Suprapubic skin (tissue), 4 donors: ENCODE measurements at places on chromosomes 16 and 17. TPM values are rescaled to one million over a fixed set of nuclear protein-coding genes. Genes with fewer than 3 reads are reported as not detected.

DNA sequence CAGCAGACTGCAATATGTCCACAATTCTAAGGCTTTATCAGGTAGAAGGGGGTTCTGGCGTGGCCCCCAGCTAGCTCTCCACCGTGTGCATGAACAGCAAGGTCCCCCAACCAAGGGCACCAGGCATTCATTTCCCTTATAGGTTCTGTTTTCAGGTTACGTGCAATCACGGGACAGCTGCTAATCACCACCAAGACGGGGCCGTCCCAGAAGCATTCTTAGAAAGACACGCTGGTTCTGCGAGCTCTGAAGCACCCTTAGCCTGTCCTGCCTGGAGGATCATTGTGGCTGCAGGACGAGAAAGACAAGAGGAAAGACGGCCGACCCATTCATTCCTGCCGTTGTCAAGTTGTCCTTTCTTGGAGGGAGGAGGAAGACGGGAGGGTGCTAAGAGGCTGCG lies 302.9 kb downstream of the SOX9 start:
- no peaks in the 10 kb centered on the region for H3K36me3 ChIP-seq
- H3K27me3 ChIP-seq: no peaks in the 10 kb centered on the region
- H3K4me3 ChIP-seq: no peak overlapping the region
- no peak overlapping the region for H3K27ac ChIP-seq
- no peak for DNase-seq

- H3K27me3 ChIP-seq: no peaks in the 10 kb centered on the region
- no peak for DNase-seq
- peak overlapping the region; percentile 31 for H3K27ac ChIP-seq
- no peaks in the 10 kb centered on the region for H3K4me1 ChIP-seq
- no peaks in the 10 kb centered on the region for H3K36me3 ChIP-seq
- no peak overlapping the region for H3K4me3 ChIP-seq
Observed at GRCh38 chr17:8922451-8922850, 43.1 kb downstream of the PIK3R5 start.

DNA sequence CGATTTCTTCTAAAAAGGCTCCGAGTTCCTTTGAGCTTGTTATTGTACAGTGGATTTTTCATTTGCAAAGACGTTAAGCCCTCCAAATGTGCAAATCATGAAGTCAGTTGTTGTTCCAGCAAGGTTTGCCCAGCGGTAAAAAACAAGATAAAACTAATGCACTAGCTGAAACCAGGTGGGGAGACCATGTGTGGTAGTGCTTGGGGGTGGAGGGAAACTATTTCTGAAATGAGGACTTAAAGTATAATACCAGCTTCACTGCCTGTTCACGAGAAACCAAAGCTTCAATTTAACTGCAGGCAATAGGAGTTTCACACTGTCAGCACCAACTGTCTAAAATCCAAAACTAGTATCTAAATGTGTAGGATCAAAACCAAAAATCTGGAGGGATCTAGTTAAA lies 22.3 kb downstream of the SMARCE1 start:
- H3K27ac ChIP-seq: no peak overlapping the region
- H3K4me3 ChIP-seq: no peak overlapping the region
- DNase-seq: no peak
- peaks cover 28% of the 10 kb centered on the region for H3K36me3 ChIP-seq
- H3K4me1 ChIP-seq: peaks cover 10% of the 10 kb centered on the region
- H3K27me3 ChIP-seq: no peaks in the 10 kb centered on the region

- H3K27ac ChIP-seq: no peak overlapping the region
- H3K27me3 ChIP-seq: peaks cover 5% of the 10 kb centered on the region
- H3K4me1 ChIP-seq: no peaks in the 10 kb centered on the region
- H3K4me3 ChIP-seq: no peak overlapping the region
- no peak for DNase-seq
Observed at GRCh38 chr16:82432261-82432660, 194.5 kb upstream of the CDH13 start.

GRCh38 chr16:3577302-3577752 lies at the start of gene NLRC3:
TSS of gene NLRC3 (minus strand) at chr16:3577403. CDS start at chr16:3565036, 12,367 bp downstream.
- DNase-seq: no peak
- peaks cover 12% of the 10 kb centered on the region for H3K4me1 ChIP-seq
- peak within 1 kb of the TSS; percentile 30 for H3K4me3 ChIP-seq
- H3K36me3 ChIP-seq: peaks cover 3% of the 10 kb centered on the region

- H3K27ac ChIP-seq: peak overlapping the region; percentile 73
- H3K4me1 ChIP-seq: peaks cover 17% of the 10 kb centered on the region
- H3K27me3 ChIP-seq: no peaks in the 10 kb centered on the region
- H3K36me3 ChIP-seq: no peaks in the 10 kb centered on the region
Observed at GRCh38 chr17:909642-910323, 69.8 kb downstream of the NXN start.

Gene TBX6
- 4.9 TPM for total RNA-seq

Gene GSPT1
- total RNA-seq: 66.9 TPM
